ENCODE measurements at places on chromosomes 3 and 15. TPM values are rescaled to one million over a fixed set of nuclear protein-coding genes. Genes with fewer than 3 reads are reported as not detected.

GRCh38 chr3:184325715-184326369, 11.4 kb downstream of the EIF4G1 start:
- H3K4me3 ChIP-seq: no peak overlapping the region
- H3K27ac ChIP-seq: no peak overlapping the region
- H3K36me3 ChIP-seq: peaks cover 100% of the 10 kb centered on the region
- H3K4me1 ChIP-seq: peaks cover 25% of the 10 kb centered on the region
- no peaks in the 10 kb centered on the region for H3K27me3 ChIP-seq

DNA sequence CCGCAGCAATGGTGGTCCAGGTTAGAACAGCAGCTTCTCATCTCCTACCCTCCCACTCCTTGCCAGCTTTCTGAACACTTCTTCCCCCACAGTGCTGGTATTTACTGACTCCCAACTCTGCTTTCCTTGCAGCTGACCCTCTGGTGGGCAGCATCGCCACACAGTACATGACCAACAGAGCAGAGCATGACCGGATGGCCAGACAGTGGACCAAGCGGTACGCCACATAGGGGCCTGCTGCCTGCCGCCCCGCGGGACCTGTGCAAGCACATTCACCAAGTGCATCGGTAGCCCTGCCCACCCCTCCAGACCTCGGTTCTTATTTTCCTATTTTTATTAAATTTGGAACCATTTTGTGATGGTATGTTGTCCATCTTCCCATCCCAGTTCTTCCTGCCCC, 216.2 kb upstream of the UBE2E1 start:
- no peak overlapping the region for H3K4me3 ChIP-seq
- H3K4me1 ChIP-seq: no peaks in the 10 kb centered on the region
- H3K27me3 ChIP-seq: no peaks in the 10 kb centered on the region
- no peak for DNase-seq
- peaks cover 5% of the 10 kb centered on the region for H3K36me3 ChIP-seq

GRCh38 chr15:91289324-91289723, 189.3 kb downstream of the SV2B start:
- no peak for DNase-seq
- no peak overlapping the region for H3K27ac ChIP-seq
- peaks cover 65% of the 10 kb centered on the region for H3K27me3 ChIP-seq

Gene IQCH
- 4.4 TPM for total RNA-seq

- no peaks in the 10 kb centered on the region for H3K36me3 ChIP-seq
- no peak overlapping the region for H3K4me3 ChIP-seq
- no peaks in the 10 kb centered on the region for H3K27me3 ChIP-seq
- peaks cover 17% of the 10 kb centered on the region for H3K4me1 ChIP-seq
- no peak for DNase-seq
These were observed 101.7 kb downstream of the DAPK2 start for GRCh38 chr15:63944681-63944955.

Gene SH2D7
- not detected for total RNA-seq

DNA sequence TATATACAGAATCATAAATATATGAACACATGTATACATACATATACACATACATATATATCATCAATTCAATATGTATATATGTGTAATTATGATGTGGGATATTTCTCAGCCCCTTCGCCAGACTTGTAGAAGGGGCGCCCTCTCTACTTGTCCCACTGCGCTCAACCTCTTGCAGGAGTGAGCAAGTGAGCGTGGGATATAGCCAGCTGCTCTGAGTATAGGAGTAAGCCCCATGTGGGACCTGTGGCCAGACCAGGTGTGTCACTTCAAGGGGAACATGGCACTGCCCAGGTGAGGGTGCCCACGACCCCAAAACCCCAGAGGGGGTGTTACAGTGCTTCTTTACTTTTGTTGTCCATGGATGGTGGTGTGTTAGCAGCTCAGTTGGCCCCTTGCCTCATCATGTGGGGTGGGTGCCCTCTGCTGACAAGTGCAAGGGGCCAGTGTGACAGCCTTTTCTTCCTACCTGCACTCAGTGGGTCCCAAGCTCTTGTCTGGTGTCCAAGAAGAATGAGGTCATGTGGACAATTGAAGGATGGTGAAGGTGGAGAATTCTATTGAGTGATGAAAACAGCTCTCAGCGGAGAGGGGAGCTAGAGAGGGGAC, 304.1 kb downstream of the UNC13C start:
- no peak overlapping the region for H3K4me3 ChIP-seq
- DNase-seq: no peak
- no peak overlapping the region for H3K27ac ChIP-seq

GRCh38 chr15:33730815-33731214, 237.5 kb upstream of the CHRM5 start:
- no peaks in the 10 kb centered on the region for H3K27me3 ChIP-seq
- no peaks in the 10 kb centered on the region for H3K36me3 ChIP-seq
- no peaks in the 10 kb centered on the region for H3K4me1 ChIP-seq
- DNase-seq: no peak
- H3K4me3 ChIP-seq: no peak overlapping the region

Gene NSMCE3
- total RNA-seq: 9.1 TPM

Gene GPR87
- total RNA-seq: 51.8 TPM

- peaks cover 44% of the 10 kb centered on the region for H3K27me3 ChIP-seq
- no peak overlapping the region for H3K4me3 ChIP-seq
- H3K4me1 ChIP-seq: no peaks in the 10 kb centered on the region
- no peaks in the 10 kb centered on the region for H3K36me3 ChIP-seq
- H3K27ac ChIP-seq: no peak overlapping the region
These were observed 11.6 kb downstream of the ANKRD34C start for GRCh38 chr15:79294075-79294474.

DNA sequence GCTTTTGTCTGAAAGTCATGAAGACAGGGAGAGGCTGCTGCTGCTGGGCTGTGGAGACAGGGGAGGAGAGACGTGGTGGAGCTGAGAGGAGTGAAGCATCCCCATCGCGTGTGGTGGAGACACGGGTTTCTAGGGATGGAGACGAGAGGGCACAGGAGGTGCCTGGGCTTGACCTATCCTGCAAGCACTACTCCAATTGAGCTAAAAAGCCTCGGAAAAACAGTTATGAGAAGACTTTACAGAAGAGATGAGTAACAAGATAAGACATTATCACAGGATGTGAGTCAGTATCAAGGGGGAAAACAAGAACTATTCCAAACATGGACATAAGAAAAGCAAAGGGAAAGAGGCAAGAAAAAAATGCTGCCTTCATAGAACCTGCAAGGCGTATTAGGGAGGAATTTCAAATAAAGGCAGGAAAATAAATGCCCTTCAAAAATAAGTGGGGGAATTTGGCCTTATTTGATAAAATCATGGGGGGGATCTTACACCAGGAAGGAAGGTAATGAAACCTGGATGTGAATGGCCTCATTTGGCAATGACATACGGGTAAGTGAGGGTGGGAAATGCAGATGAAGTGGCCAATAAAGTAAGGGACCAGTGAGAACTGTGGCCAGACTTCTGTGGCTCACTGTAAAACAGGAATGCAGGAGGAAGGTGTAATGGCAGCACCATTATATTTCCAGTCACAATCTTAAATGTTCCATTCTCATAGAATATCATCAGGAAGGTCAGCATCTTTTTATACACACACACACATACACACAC, 97.9 kb downstream of the PLD1 start:
- no peak for DNase-seq
- H3K27me3 ChIP-seq: no peaks in the 10 kb centered on the region
- no peaks in the 10 kb centered on the region for H3K36me3 ChIP-seq
- no peak overlapping the region for H3K4me3 ChIP-seq

Gene DNAH12
- 0.47 TPM for total RNA-seq

DNA sequence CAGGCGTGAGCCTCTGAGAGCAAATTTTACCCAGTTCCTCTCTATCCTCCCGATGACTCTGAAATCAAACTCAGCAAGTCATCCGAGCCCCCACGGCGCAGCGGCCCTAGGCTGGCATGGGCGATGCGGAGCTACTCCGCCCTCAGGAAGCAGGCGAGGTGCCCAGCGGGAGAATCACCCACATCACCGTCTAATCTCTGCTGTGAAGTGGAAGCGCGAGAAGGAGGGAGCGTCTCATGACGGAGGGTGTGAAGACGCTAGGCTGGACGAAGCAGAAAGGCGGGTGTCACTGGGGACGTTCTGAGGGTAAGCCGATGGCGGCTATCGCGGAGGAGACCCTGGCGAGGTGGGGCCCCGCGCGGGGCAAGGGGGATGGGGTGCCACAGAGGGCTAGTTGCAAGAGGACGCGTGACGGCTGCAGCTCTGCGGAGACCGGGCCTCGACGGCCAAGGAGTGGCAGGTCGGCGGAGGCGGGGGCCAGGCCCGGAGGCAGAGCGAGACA, 9.1 kb upstream of the GNAI2 start:
- no peak overlapping the region for H3K27ac ChIP-seq
- peak; percentile 59 for DNase-seq
- peaks cover 16% of the 10 kb centered on the region for H3K27me3 ChIP-seq

- no peak overlapping the region for H3K27ac ChIP-seq
- peaks cover 5% of the 10 kb centered on the region for H3K4me1 ChIP-seq
- DNase-seq: no peak
- no peaks in the 10 kb centered on the region for H3K36me3 ChIP-seq
- peaks cover 31% of the 10 kb centered on the region for H3K27me3 ChIP-seq
These were observed 183.5 kb downstream of the TJP1 start for GRCh38 chr15:29638781-29639180.

GRCh38 chr3:143478115-143478693, 358.6 kb downstream of the CHST2 start:
- H3K4me1 ChIP-seq: no peaks in the 10 kb centered on the region
- H3K4me3 ChIP-seq: no peak overlapping the region
- H3K27me3 ChIP-seq: no peaks in the 10 kb centered on the region
- no peak overlapping the region for H3K27ac ChIP-seq
- DNase-seq: no peak

DNA sequence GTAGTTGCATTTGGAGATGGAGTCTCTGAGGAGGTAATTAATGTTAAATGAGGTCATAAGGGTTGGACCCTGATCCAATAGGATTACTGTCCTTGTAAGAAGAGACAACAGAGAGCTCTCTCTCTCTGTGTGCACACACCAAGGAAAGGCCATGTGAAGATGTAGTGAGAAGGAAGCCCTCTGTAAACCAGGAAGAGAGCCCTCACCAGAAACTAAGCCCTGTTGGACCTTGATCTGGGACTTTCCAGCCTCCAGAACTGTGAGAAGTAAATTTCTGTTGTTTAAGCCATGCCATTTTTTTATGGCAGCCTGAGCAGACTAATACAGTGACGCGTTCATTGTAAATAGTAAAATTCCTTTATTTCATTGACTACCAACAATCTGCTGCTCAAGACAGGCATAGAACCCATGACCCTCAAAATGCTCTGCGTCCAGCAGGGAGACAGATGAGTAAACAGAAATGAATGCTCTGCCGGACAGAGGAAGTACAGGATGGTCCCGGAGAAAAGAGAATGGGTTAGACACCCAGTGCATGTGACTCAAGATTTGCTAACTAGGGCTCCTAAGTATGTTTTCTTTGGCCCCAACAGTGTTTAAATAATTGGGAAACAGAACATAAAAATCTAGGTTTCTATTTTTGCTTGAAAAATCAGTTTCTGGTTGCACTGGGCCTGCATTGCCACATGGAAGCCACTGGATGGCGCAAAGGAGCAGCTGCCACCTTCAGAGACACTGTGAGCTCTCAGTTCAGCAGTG, 37.9 kb upstream of the TNFAIP8L3 start:
- peak overlapping the region; percentile 77 for H3K27ac ChIP-seq
- H3K36me3 ChIP-seq: peaks cover 7% of the 10 kb centered on the region
- H3K27me3 ChIP-seq: no peaks in the 10 kb centered on the region
- H3K4me3 ChIP-seq: no peak overlapping the region
- H3K4me1 ChIP-seq: peaks cover 47% of the 10 kb centered on the region

- DNase-seq: no peak
- H3K4me3 ChIP-seq: no peak overlapping the region
- no peaks in the 10 kb centered on the region for H3K27me3 ChIP-seq
- no peaks in the 10 kb centered on the region for H3K4me1 ChIP-seq
- no peaks in the 10 kb centered on the region for H3K36me3 ChIP-seq
These were observed 123.3 kb downstream of the GABRG3 start for GRCh38 chr15:27094235-27094634.

Gene CA12
- total RNA-seq: 20.3 TPM

GRCh38 chr15:42090781-42091180, 3.6 kb downstream of the PLA2G4D start:
- peaks cover 10% of the 10 kb centered on the region for H3K4me1 ChIP-seq
- no peak overlapping the region for H3K27ac ChIP-seq
- H3K36me3 ChIP-seq: no peaks in the 10 kb centered on the region
- DNase-seq: no peak
- no peaks in the 10 kb centered on the region for H3K27me3 ChIP-seq
- H3K4me3 ChIP-seq: no peak overlapping the region

DNA sequence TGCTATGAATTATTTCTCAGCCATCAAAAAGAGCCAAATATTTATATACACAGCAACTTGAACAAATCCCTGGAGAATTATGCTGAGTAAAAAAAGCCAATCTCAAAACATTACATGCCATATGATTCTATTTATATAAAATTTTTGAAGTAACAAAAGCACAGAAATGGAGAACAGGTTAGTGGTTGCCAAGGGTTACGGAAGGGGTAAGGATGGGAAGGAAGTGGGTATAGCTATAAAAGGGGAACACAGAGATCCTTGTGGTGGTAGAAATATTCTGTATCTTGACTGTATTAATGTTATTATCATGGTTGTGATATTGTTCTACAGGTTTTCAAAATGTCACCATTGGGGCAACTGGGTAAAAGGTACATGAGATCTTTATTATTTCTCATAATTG, 62.3 kb upstream of the ASB14 start:
- no peak overlapping the region for H3K27ac ChIP-seq
- H3K4me1 ChIP-seq: no peaks in the 10 kb centered on the region
- H3K27me3 ChIP-seq: peaks cover 14% of the 10 kb centered on the region
- DNase-seq: no peak

GRCh38 chr3:38644662-38645053, 4.8 kb downstream of the SCN5A start:
- DNase-seq: no peak
- no peak overlapping the region for H3K27ac ChIP-seq
- no peaks in the 10 kb centered on the region for H3K27me3 ChIP-seq
- peaks cover 5% of the 10 kb centered on the region for H3K36me3 ChIP-seq
- no peak overlapping the region for H3K4me3 ChIP-seq
